ENCODE measurements at places on chromosomes 3 and 15. TPM values are rescaled to one million over a fixed set of nuclear protein-coding genes. Genes with fewer than 3 reads are reported as not detected.

Gene SERPINI2
- 2.2 TPM for total RNA-seq

Gene C3orf70
- total RNA-seq: 26.3 TPM

Gene LMCD1
- 1.9 TPM for total RNA-seq

Gene FETUB
- total RNA-seq: not detected

Gene CD200R1
- total RNA-seq: 0.31 TPM

Gene CEP19
- total RNA-seq: 5.6 TPM

Gene P2RY12
- total RNA-seq: 21.9 TPM

Gene CHRM5
- 0.63 TPM for total RNA-seq

Gene TMCC1
- total RNA-seq: 65.1 TPM

Gene DNAJC13
- 111 TPM for total RNA-seq

Gene IMPG2
- total RNA-seq: 2.8 TPM

Gene TRANK1
- total RNA-seq: 20.0 TPM

Gene RAB6B
- 64.2 TPM for total RNA-seq

Gene MME
- total RNA-seq: 5.9 TPM

Gene TMEM40
- not detected for total RNA-seq

Gene RGMA
- total RNA-seq: 16.6 TPM
